ENCODE measurements at places on chromosomes 4 and X. TPM values are rescaled to one million over a fixed set of nuclear protein-coding genes. Genes with fewer than 3 reads are reported as not detected.
A peak's percentile ranks its signal among the peaks of the same experiment; 100 is the strongest.

- no peak for DNase-seq
Observed at GRCh38 chrX:155611302-155611701, 1.4 kb downstream of the TMLHE start.

- DNase-seq: peak; percentile 33
Observed at GRCh38 chrX:66731398-66731797, 92.5 kb upstream of the EDA2R start.

- DNase-seq: no peak
Observed at GRCh38 chr4:127145006-127145540, 487.7 kb upstream of the INTU start.

DNA sequence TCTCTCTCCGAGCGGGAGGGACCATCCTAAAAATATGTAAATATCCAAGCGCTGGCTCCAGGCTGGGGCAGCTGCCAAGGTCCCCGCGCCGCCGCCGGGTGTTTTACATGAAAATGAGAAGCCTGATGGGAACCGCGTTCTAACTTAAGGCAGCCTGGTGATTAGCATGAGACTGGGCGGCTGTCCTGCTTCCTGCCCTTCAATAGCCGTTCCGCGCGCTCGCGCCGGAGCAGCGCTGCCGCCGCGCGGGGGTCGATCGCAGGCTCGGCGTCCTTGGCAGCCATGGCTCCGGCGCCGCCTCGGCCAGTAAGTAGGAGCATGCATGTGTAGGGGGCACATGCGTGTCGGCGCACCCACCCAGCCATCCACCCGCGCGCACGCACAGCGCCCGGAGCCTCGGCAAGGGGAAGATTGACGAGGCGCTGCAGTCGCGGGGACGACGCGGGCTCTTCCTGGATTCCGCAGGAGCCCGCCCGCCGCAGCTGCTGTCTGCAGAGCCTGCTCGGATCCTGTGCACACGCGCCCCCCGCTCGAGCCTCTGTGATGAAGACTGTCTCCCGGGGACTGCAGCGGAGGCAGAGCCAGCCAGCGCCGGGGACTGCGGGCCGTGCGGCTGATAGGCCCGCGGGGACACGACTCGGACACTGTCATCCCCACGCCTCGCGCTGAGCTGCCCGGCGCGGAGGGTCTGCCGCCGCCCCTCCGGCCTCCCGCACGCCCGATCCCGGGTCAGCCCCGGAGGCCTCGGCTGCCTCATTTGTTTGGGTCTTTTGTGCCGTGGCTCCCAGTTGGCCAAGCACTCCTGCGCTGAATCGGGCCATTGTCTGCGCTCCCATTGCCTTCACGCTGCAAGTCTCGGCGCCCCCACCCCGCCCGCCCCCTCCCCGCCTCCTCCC is 734 bp downstream of the STOX2 start:
- peak; percentile 37 for DNase-seq

CDX4 gene
- not detected for total RNA-seq

FRAS1 gene
- under 0.01 TPM for total RNA-seq

All from IMR-90 (cell line).